ENCODE measurements at places on chromosomes 12 and 14.

DNA sequence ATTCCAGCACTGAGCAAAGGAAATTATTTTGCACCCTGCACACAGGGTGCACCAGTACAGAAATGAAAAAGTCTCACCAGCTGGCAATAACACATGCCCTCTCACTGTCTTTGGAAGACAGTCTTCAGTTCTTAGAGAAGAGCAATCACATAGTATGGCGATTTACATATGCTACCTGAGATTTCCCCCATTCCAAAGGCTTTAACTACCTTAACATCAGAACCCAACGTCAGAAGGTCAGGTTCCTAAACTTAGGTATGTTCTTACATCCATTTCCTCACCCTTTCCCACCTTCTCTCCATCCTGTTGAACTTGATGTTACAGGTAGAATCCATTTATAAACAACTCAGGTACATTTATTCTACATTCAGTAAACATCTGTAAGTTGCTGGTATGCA, 167.8 kb downstream of the PAWR start:
- no peak for DNase-seq

DNA sequence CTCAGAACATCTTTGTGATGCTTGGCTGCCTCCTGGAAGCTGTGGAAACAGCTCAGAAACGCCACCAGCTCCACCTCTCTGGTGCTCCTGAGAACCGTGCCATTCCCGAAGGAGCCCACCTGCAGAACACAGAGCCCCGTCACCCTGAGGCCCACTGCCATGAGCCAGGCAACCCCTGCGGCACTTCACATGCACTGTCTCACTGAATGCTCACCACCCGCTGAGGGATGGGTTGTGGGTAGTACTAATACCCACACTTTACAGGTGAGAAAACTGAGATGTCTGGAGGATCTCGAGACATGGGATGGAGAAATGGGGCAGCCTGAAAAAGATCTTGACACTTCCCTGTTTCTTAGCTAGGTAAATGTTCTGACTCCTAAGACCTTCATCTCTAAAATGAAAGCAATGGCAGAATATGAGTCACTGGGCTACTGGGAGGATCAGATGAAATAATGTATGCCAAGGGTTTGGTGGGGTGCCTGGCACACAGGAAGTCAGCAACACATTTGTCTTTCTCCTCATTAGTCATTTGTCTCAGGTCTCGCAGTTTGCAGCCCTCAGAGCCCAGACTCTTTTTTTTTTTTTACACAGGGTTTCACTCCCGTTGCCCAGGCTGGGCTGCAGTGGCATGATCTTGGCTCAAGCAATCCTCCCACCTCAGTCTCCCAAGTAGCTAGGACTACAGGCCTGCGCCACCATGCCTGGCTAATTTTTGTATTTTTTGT, 5.3 kb downstream of the OASL start:
- DNase-seq, result no peak

- DNase-seq, result no peak
Measured at GRCh38 chr14:71856199-71856919, 75.9 kb upstream of the RGS6 start.

GRCh38 chr12:131114271-131114670, 160.6 kb downstream of the ADGRD1 start:
- DNase-seq, result no peak

- no peak for DNase-seq
Measured at GRCh38 chr12:48956279-48957140, 777 bp downstream of the ARF3 start.

DNA sequence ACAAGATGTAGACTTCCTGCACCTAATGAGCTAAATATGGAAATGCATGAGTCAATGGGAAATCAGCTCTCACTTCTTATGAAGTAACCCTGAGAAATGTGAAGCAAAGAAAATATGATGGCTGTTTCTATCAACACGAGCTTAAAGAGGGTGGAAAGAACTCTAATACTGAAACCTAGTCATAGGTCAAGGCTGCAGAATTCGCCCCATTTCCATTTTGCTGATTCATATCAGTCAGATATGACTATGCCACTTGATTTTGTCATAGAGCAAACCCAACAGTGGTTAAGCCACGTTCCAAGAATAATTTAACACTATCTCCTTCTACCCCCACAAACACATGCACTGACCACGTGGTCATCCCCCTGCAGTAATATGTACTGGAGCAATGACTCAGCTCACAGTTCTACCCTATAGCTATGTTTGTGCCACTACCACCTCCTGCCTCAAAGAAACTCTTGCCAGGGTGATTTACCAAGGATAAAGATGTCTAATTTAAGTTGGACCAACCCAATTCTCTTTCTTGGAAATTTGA, 157.5 kb downstream of the TMTC3 start:
- DNase-seq, result no peak

- DNase-seq, result no peak
Measured at GRCh38 chr12:122871851-122872780, 23.8 kb downstream of the VPS37B start.

DNA sequence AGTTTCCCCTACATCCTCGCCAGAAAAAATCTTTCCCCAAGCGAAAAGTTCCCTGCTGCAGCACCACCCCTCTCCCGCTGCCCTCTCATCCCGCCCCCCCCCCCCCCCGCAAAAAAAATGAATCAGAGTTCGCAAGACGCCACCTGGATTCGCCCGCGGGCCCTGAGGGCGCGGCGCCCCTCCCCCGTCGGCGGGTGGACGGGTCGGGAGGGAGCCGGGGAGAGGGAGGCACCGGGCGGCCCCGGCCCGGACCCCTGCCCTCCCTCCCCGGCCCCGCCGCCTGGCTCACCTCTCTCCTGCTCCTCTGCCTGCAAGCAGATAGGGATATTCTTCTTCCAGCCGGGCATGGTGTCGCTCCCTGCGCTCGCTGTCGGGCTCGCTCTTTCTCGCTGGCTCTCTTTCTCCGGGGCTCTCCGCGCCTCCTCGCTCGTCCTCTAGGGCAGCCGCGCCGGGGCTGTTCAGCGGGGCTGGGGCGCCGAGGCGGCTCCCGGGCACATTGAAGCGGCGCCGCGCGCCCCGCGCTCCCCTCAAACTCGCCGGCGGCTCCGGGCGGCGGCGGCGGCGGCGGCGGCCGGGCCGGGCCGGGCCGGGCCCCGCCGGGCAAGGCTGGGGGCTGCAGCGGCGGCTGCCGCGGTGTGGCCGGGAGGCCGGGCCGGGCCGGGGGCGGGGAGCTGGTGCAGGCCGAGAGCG, 200.3 kb upstream of the CAND1 start:
- DNase-seq, result no peak

GRCh38 chr14:90204516-90204915, 51.8 kb upstream of the PSMC1 start:
- DNase-seq, result no peak

- no peak for DNase-seq
Measured at GRCh38 chr12:113403435-113404415, at the start of gene SDS. Gene SDS (minus strand): TSS chr12:113403887. CDS start chr12:113399708, 4,179 bp downstream.

DNA sequence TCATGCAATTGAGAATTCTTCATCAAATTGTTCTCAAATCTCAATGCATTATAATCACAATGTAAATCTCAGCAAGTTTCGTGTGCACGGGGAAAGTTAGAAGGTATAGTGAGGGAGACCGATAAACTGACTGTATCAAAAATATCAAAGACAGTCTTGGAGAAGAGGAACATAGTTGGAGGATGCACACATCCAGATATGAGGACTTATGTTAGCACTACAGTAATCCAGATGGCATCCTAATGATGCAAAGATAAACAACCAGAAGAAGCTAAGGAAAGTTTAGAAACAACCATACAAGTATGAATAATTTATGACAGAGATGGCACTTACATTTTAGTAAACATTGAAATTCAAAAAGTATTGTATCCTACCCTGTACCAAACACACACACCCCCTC, 760.1 kb downstream of the RPS29 start:
- DNase-seq, result no peak

DNA sequence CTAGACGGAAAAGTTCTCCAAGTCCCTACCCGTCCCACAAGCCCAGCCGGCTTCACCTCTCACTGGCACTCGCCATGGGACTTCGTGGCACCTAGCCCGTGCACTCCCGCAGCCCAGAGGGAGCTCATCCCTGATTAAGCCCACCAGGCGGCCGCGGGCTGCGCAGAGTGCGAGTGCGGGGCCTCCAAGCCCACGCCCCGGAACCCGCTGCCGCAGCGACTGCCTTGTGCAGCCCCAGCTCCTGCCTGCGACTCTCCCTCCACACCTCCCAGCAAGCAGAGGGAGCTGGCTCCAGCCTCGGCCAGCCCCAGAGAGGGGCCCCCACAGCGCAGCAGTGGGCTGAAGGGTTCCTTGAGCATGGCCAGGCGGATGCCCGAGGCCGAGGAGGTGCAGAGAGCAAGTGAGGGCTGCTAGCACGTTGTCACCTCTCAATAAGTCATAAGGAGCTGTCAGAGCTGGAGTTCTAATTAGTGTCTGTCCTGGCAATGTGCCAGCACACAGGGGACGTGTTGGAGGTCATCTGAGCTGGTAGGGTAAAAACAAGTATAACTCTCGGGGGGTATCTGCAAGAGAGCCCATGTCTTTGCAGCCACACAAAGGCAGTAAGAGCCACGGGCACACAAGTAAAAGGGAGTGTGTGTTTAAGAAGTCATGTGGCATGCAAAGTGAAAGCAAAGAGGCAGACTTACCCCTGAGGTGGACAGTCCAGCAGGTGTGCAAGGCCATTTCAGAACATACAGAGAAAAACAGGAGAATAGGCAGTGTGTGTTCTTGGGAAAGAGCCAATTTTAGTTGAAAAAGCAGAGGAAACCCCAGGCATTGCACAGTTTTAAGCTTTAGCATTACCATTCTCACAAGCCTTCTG, 27.1 kb upstream of the TMTC2 start:
- DNase-seq, result no peak

DNA sequence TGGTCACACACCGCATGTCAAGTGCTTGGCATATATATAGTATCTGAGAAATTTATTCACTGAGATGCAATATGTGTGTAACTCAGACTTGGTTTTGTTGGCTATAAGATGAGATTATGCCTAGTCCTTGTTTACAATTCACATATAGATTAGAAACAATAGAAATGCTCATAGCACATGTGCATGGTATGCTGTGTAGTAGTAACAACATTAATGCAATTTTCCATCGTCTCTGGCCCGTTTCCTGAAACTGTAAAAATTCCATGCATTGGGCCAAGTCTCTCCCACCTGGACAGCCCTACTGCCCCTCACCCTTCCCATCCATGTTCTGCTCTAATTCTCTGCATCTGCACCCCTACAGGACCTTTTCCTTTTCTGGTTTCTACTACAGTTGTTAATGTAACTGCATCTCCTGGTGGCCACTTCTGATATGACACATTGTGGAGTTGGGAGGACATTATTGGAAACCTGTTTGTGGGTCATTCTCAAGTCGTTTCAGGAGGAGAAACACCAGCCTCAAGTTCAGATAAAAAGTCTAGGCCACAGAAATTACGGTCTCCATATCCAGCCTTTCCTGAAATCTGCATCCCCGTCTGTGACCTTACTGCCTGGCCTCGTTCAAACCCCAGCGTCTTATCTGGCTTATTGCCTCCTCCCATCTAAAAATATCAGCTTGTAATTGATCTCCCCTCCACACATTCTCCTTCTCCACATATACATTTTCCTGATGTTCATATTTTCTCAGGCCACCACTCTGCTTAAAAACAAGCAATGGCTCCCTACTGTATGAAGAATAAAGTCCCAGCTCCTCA, 37.5 kb downstream of the EMP1 start:
- no peak for DNase-seq

- no peak for DNase-seq
Measured at GRCh38 chr12:75908961-75909605, 122.5 kb downstream of the PHLDA1 start.

GRCh38 chr12:42070036-42070435, 74.6 kb downstream of the GXYLT1 start:
- DNase-seq, result no peak

GRCh38 chr12:25364529-25365339, 114.0 kb upstream of the KRAS start:
- no peak for DNase-seq

- no peak for DNase-seq
Measured at GRCh38 chr12:52019113-52019770, 12.5 kb downstream of the TAMALIN start.

DNA sequence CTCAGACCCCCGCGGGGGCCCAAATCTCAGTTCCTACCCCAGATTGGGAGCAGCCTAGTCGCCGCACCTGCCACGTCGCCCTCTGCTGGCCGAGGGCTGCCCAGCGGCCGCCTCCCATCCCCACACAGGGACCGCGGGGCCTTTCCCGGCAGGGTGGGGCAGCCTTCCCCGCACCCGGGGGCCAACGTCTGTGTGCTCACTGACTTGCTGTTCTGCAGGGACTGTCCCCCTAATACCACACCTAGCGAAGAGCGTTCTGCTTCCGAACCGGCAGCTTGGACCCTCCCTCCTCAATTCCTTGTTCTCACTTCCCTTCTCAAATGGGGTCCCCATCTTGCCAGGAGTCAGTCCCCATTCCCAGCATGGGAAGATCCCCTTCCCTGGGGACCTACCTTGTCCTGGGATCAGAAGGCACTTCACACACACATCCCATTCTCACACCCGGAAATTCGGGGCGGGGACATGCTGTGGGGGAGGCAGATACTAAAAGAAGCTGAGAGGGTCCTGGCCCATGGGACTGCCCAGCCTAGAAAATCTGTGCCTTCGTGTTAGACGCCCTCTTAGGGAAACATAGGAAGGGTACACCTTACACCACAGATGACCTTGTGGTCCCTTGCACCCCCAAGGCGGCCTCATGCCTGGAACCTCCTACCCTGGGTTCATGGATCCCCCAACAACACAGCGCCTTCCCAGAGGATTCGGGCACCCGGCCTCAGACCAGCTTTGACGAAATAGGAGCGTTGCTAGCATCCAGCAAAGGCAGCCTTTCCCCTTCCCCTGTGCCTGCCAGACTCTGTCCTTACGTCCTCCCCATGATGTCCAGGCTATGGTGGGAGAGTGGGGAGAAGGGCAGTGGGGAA, 16.4 kb downstream of the ACVRL1 start:
- no peak for DNase-seq

DNA sequence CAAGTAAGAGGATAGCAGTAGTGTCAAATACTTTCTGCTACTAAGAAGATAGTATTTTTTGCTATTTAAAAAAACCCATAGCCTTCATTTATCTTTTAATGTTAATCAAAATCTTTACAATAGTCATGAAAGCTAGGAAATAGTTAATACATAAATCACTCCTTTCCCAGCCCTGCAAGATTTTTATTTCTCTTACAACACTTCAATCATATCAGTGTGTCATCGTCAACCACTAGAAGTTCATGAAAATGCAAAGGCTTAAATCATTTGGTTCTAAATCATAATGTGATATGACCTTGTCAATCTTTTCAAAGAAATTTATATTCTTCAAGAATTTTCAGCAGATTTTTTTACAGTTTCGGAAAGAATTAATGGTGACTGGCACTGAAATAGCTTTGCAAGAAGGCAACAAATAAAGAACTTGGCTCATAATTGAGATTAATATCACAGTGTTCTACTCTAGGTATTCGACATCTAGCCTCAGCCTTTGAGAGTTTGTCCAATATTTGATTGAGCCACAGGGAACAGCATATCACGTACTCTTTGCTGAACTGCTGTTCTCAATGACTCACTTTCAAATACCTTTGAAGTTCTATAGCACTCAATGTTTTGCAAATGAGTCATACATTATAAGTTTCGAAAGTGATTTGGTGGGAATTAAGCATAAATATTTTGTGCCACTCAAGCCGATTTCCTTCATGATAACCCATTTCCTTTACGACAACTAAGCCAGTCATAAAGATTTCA, 384.0 kb upstream of the FOXG1 start:
- DNase-seq, result no peak

Data from NCI-H1436 treated with DMSO at 0.1 percent for 48 hours (cell line).